Urinary bladder (tissue), 4 donors: ENCODE measurements at places on chromosomes 5 and 9. TPM values are rescaled to one million over a fixed set of nuclear protein-coding genes. Genes with fewer than 3 reads are reported as not detected.
A peak's percentile ranks its signal among the peaks of the same experiment; 100 is the strongest.

DNA sequence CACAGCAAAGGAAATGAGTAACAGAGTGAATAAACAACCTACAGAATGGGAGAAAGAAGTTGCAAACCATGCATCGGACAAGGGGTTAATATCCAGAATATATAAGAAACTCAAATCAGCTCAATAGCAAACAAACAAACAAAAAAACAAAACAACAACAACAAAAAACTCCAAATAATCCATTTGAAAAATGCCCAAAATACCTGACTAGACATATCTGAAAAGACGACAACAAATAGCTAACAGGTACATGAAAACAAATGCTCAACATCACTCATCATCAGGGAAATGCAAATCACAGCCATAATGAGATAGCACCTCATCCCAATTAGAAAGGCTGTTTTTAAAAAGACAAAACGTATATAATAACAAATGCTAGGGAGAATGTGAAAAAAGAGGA is 111.2 kb downstream of the TRPM3 start:
- DNase-seq, result no peak

GRCh38 chr5:123907349-123907748 is 395.4 kb downstream of the CSNK1G3 start:
- DNase-seq, result no peak

DNA sequence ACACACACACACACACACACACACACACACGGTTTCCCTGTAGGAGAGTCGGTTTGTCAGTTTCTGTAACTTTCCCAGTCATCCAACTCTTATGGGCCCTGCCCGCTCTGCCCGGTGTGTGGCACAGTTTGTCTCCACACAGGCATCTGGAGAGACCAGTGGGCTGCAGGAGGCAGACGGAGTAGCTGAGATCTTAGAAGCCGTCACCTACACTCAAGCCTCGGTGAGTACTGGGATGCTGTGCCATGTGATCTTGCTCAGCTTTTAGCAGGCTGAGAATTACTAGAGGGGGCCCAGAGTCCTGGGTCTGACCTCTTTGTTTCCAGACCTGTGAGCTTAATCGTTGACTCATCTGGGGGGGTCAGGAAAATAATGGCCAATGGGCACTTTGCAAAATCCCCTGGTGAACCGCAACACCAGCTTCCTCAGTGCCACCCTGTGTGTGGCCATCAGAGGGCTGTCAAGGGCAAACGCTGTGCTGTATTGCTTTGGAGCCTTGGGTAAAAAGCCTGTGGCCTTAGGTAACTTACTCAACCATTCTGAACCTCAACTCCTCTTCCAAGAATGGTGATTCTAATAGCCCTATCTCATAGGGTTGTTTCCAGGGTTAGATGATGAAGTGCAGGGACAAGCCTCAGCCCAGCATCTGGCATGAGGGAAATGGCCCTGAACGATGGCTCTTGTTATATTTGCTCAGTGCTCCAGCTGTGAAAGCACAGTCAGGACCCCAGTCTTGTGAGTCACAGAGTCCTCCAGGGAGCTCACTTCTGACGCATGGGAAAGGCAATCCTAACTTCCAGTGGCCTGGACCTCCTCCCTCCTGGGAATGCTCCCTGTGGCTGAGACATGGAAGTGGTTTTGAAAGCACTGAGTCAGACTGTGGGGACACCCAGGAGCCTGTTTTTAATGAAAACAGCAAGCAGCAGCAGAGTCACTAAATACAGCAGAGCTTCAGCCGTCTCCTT is 45.6 kb downstream of the COL15A1 start:
- no peak for DNase-seq

DNA sequence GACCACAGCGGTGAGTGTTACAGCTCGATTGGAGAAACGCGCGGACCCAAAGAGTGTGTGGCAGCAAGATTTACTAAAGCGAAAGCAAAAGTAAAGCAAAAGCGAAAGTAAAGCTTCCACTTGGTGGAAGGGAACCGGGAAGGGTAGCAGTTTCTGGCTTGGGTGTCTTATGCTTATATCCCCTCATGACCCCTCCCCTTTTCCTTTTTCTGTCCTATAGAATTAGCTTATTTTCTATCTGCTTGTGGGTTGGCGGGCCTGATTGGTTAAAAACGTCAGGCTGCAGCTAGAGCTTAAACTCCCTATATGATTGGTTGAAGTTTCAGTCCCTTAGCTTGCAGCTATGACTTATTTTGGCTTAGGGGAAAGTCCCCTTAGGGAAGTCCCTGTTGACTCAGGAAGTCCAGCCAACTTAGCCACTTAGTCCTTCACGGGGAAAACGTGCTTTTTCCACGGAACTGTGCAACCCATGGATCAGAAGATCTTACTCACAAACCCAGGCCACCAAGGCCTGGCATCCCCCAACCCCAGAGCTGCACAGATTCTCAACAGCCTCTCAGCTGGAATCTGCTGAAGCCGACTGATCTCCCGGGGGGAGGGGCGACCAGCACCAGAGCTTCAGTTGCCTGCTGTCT is 114.2 kb upstream of the ADAMTS16 start:
- DNase-seq, result no peak

DNA sequence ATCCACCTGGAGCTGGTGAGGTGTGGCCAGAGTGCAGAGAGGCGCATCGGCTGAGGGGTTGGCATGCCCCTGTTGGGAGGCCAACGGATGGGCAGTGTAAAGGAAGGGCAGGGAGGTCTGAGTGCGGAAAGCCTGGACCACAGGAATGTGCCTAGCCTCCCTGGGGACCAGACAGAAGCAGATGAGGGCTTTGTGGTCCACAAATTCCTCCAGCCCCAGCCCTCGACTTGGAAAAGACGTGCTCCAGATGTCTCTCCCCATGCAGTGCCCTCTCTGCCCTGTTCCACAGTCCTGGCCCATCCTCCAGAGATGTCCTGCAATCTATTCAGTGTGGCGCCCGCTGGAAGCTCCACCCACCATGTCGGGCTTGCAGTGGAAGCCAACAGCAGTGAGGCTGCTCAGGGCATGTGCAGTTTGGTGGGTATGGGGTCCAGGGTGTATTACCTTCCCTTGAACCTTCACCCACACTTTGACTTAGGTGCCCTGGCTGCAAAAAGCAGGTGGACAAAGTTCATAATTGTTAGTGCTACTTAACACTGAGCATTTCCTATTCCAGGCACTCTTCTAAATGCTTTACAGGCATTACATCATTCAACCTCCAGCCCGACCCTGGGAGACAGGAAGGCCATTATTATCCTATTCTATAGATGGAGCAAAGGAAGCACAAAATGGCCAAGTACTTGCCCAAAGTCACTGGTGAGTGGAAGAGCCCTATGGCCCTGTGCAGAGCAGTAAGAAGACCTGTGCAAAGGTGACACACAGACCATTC is 120.2 kb upstream of the SLC25A48 start:
- no peak for DNase-seq

- no peak for DNase-seq
These were observed 348.0 kb downstream of the ZNF608 start for GRCh38 chr5:124398460-124398859.

DNA sequence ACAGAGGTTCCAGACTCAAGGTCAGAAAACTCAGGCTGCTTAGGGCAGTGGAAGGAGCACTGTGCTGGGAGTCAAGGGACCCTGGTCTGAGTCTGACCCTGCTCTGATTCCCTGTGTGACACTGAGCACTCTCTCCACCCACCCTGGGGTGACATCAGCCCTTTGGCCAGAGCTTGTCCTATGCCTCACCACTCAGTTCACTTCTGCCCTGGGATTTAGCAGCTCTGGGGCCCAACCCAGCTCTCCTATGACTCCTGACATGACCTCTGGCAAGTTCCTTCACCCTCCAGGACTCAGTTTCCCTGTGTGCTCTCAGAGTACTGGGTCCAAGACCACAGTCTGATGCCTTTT is 63.9 kb downstream of the FAM114A2 start:
- no peak for DNase-seq

Gene TEK
- 11.2 TPM for polyA plus RNA-seq

- peak; percentile 15 for DNase-seq
These were observed 68.4 kb downstream of the SLC25A46 start for GRCh38 chr5:110807169-110807568.
